ENCODE measurements at places on chromosomes 12 and 14.

DNA sequence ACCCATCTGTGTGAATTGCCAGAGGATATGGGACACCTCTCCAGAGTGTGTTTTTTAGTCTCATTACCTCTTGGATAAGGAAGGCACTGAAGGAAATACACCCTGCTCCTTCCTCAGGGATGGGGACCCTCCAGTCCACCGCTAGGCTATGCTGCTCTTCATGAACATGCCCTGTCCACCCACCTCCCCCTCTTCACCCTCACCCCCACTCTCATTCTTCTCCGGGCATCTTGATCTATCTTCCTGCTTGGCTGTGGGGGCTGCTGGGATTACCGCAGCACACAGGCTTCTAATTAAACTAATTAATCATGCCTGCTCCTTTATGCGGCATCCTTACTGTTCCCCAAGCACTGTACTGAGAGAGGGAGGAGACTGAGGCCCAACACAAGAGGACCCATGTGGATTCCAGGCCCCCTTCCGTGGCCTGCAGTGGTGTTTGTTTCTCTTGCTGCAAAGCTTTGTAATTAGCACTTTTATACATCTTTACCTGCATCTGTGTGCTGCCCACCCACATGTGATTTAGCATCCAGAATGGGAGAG, 7.6 kb upstream of the PDE1B start:
- DNase-seq, result no peak

DNA sequence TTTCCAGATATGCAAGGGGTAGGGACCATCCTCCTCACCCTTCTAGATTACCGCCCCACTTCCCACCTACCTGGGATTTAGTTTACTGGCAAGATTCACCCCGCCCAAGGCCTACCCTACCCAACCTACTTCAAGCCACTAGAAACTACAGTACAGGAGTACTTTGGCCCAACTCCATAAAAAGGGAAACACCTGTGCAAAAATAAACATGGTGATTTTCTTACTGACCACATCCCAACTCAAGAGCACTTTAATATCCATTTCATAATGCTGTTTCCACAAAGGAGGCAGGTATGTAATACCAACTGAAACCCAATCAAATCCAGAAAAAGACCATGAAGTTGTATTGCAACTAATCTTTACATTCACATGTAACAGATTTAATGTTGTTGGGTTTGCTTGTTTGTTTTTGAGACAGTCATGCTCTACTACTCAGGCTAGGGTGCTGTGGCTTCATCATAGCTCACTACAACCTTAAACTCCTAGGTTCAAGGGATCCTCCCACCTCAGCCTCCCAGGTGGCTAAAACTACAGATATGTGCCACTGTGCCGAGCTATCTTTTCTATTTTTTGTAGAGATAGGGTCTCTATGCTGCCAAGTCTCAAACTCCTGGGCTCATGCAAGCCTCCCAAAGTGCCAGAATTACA, 41.7 kb upstream of the RAP1B start:
- DNase-seq, result no peak

GRCh38 chr14:92968291-92969020, 45.5 kb downstream of the CHGA start:
- peak; percentile 12 for DNase-seq

DNA sequence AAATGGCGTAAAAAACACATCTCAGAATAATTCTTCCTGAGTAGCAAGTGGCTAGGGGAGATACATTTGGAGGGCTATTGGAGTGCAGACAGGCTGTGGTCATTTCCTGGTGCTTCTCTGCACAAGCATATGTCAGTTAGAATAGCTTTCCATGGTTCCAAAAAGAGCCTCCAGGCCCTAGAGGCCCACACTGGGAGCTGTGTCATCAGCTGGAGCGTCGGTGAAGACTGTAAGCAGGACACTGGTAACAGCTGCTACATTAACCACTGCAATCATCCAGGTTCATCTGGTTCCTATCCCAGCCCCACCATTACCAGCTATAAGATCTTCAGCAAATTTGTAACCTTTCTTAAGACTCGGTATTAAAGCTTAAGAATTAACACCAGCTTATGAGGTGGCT, 31.7 kb upstream of the APPL2 start:
- DNase-seq, result no peak

DNA sequence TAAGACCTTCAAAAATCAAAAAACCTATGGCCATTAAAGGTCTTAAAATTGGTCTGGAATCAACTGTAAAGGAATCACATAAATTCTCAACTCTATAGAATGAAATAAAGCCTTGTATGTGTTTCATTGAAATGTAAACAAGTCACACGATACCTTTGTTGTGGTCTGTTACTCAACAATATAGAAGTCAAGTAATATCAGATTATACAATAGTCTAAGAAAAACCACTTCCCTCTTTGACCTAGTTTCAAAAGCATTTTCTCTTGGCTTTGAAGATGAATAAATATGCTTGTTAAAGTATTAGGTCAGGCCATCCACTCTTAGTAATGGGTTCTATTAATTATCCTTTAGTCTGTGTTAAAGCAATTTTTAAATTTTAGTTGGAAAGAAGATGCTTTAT, 79.8 kb upstream of the DIO2 start:
- DNase-seq, result no peak

Measured in suppressor macrophage (primary cell).